ENCODE measurements at places on chromosomes 2 and 18.

- no peak for DNase-seq
Measured at GRCh38 chr2:67560771-67561456, 163.8 kb downstream of the ETAA1 start.

DNA sequence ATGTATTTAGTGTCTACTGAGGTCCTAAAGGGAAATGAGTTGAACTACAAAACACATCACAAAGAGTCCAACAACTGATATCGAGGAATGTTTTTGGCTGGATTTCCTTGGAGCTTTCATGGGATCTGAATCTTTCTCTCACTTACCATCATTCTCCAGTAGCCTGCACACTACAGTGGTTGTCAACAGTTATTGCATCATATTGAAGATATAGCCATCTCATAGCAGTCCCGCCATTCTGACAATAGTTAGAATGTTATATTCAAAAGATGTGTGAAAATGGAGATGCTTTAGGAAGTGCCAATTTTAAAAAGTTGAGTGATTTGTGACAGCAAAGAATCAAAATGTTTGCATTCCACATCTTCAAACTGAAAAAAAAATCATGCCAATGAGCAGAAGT, 186.8 kb downstream of the DSC3 start:
- DNase-seq = no peak

DNA sequence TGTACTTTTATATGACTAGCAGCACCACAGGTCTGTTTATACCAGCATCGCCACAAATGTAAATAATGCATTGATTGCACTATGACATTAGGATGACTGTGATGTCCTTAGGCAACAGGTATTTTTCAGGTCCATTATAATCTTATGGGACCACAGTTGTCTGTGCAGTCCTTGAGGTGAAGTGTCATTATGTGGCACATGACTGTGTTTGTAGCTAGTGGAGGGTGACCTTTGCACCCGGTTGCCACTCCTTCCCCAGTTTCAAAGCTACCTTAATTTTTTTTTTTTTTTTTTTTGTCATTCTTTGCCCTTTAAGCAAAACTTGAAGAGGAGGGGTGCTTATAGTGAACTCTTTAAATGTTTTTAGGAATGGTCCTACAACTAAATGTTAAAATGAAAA, 386.4 kb downstream of the THSD7B start:
- no peak for DNase-seq

DNA sequence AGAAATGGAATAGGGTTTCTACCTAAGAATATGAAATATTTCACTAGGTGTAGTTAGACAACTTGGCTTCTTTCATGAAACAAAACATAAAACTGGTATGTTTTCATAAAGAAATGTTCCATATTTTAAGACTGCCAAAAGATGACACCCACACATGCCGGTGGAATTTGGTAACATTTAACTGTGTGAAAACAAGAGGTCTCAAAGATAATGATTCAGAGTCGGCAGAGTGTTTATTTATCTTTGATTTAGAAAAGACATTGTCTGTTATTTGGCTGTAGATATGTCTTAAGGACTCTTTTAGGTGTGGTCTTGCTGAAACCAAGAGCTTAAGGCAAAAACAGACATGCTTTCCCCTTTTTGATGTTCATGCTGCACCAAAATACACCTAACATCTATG, 63.5 kb upstream of the FN1 start:
- DNase-seq = no peak

DNA sequence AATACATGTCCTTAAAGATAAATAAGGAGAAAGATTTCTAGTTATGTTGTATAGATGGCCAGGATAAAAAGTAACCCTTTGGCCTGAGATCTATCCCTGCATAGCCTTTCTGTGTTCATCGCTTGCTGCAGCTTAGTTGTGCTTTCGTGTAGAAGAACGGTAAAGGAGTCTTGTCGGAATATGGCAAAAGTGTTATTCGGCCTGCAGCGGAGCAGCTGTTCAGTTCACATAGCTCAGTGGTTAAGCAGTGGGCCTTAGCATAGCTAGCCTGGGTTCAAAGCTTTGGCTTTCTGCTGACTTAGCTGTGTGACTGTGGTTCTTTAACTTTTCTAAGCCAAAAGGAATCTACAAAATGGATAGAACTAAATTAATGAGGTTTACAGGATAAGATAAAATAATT, 55.4 kb downstream of the MALT1 start:
- no peak for DNase-seq

DNA sequence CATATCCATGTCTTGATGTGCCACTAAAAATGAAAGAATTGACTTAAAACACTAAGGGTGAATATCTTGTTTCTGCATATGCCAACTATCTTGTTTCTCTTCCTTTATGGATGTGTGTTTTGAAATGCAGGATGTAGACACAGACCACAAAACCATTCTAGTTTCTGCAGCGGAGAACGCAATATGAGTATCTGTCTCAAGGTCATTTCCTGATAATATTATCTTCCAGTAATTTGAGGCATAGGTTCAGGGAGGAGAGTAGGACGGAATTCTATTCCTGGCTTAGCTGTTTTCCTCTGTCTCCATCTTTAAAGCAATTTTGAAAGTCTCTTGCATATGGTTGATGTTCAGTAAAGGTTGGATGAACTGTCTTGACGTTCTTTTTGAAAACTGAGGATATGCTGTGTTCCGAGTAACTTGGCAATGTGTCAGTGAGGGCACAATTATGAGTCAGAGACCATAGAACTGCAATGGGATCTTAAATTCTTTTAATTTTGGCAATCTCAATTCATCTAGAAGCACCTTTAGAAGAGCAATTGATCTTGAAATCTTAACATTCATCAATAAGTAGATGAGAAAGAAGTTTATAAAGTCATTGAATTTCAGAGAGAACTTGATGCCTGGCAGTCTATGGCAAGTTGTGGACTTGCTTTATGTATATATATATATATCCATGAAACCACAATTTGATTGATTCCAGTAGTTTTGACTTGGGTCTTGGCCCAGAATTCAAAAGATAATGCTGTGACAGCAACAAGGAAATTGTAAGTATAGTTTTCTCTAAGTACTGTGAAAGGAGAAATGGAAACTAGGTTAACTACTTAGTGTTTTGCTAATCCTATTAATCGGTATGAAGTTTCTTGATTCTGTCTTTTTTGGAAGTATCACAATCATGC, 24.8 kb downstream of the RAB27B start:
- no peak for DNase-seq

- no peak for DNase-seq
Measured at GRCh38 chr2:70698847-70699246, 69.2 kb downstream of the ADD2 start.

- no peak for DNase-seq
Measured at GRCh38 chr2:164984428-164984827, 29.1 kb upstream of the SLC38A11 start.

DNA sequence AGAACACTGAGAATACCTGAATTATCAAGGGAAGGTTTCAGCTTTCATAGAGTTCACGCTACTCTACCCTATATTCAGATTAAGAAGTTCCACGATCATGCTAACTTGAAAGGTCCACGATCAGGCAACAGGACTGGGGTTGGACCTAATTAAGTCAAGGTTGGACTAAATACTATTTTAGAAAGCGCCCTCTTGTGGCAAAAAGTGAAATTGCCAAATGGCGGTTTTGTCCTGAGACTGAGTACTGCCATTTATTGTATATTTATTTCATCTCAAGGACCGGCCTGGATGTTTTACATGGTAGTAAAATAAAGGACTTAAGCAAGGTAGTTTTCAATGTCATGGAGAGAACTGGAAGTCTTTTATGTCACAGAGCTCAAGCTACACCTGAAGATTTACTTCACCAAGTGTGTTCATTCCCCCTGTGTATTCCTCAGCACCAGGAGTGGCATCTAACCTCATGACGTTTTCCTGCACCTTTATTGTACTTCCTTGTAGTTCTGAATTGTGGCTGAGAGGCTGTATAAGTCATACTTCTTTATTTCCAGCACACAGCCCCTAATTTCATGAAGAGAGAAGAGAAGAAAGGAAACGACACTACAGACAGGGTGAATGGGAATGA, 56.8 kb downstream of the SRD5A2 start:
- DNase-seq = peak; percentile 47

DNA sequence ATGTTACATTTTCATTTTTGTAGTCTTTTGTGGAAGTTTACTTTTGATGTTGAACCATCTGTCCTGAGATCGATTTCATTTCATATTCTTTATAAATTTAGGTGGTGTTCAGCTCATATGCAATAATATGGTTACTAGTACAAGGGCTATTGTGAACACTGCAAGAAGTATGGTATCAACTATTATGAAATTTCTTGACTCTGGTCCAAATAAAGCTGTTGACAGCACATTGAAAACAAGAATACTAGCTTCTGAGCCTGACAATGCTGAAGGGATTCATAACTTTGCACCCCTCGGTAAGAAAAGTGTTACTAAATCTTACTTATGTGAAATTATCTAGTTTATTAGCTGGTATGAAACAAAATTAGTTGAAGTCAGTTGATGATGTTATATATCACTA, 124.9 kb upstream of the TTC27 start:
- DNase-seq = no peak

DNA sequence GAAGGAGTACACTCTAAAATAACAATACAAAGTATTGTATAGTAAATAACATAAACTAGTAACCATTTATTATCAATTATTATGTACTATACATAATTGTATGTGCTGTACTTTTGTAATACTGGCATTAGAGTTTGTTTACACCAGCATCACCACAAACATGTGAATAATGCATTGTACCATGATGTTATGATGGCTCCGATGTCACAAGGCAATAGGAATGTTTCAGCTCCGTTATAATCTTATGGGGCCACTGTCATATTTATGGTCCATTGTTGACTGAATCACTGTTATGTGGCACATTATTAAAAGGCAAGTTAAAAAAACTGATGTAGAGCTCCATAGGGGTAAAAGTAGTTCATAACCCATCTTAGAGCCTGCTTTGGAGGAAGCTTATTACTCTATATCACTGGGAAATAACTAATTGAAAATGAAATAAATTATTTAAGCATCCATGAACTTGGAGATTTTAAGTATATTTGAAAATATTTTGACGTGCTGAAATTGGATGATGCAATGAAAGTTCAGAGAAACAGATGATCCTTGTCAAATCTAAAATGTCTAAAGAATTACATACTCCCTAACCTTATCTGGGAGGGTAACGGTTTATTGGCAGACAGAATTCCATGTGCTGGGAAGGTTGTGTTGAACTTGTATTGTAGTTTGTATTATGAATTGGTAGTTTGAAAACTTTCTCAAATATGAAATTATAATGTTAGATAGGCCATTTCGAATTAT, 2.4 kb downstream of the SKA1 start:
- DNase-seq = no peak

- DNase-seq = no peak
Measured at GRCh38 chr2:79511320-79511951, 1.4 kb upstream of the CTNNA2 start.

DNA sequence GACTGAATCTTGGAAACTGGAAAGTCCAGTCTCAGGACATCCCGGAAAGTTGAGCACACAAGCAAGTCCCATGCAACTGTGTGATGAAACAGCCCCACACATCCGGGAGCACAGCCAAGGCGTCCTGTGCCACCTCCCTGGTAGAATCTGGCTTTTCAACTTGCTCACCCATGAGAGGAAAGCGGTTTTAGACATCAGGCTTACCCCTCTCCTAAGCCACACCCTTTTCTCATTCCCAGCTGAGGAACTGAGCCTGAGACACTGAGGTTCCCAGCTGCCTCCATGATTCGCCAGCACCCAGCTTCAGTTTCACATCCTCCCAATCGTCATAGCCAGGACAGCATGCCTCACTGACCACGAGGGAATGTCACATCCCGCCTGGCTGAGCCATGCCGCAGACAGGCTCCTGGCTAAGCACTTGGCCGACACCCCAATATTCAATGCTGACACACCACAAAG, 60.3 kb downstream of the STEAP3 start:
- DNase-seq = no peak

DNA sequence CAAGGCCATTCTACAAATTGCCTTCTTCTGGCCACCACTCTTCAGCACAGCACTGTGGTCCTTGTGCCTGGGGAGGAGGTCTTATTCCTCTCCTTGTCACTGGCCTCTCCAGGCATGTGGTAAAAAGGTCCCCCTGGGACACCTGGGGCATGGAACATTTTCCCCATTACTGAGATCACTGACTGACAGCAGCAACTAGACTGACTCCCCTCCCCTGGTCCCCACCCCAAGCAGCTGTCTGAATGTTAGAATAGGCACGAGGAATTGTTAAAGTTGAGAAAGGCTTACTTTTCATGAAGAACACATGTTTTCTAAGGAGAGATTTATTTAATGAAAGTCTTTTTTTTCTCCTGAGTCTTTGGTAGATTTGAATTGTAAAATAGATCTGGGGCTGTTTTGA, 39.5 kb upstream of the RTN4 start:
- DNase-seq = no peak

DNA sequence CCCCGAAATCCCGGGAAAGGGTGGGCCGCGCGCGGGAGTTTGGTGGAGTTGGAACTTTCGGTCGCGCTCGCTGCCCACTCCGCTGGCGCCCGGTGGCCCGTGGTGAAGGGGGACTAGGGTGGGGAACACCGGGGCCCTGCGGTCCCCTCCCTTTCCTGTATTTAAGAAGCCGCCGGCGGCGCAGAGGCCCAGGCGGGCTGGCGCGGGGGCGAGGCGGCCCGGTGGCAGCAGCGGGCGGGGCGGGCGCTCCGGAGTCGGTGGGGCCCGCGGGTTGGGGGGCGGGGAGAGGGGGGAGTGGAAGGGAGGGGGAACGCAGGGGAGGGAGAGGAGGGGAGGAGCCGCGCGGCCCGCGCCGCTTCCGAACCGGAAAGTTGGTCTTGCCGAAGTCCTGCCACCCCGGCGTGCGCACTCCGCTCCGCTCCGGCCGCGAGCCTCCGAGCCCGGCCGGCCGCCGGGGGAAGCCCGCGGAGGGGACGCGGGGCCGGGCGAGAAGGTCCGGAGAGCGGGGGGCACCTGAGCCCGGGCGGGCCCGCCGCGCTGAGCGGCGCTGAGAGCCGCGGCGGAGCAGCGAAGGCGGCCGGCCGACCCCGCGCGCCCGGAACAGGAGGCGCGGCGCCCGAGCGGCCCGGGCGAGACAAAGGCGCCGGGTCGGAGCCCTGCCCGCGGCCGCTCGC, 425 bp upstream of the SALL3 start:
- DNase-seq = no peak

- DNase-seq = no peak
Measured at GRCh38 chr2:227724394-227725039, at the start of gene SCYGR6. TSS of gene SCYGR6 (minus strand) at chr2:227724757. CDS start at chr2:227724757, 0 bp downstream.

- DNase-seq = no peak
Measured at GRCh38 chr2:235278771-235279355, 215.0 kb upstream of the AGAP1 start.

DNA sequence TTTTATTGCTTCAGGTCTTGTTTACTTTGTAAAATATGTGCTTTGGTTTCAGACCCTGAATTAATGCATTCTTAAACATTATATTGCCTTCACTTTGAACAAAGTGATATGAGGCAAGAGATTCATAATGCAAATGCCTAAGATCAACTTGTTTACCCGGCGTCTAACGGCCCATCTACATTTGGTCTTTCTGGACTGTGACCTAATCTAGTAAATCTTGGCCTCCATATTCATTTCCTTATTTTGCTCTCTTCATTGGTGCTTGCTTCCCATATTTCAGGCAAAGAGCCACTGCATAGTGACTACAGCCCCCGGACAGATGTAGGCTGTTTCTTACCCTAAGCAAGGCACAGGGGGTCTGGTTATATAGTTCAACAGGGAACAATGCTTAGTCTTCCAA, 53.0 kb upstream of the SLC39A10 start:
- no peak for DNase-seq
